ENCODE measurements at places on chromosomes 6 and 20.

DNA sequence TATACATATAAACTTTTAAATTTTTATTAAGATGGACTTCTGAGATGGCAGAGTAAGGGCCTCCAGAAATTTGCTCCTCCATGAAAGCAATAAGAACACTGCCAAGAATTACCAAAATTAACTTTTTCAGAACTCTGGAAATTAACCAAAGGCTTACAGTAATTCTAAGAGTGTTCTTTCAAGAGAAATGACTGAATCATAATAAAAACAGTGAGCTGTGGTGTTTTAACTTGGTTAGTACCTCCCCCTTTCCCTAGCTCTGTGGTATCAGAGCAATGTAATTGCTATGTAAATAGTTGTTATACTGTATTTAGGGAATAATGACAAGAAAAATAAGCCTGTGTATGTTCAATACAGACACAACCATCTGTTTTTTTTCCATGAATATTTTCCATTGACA lies 19.0 kb downstream of the HECA start:
- DNase-seq: no peak

- no peak for DNase-seq
Measured at GRCh38 chr6:108114841-108115597, 40.5 kb upstream of the OSTM1 start.

- no peak for DNase-seq
Measured at GRCh38 chr6:15893556-15894253, 230.9 kb upstream of the DTNBP1 start.

GRCh38 chr6:157235600-157236039 lies 87.7 kb downstream of the TMEM242 start:
- peak; percentile 74 for DNase-seq

DNA sequence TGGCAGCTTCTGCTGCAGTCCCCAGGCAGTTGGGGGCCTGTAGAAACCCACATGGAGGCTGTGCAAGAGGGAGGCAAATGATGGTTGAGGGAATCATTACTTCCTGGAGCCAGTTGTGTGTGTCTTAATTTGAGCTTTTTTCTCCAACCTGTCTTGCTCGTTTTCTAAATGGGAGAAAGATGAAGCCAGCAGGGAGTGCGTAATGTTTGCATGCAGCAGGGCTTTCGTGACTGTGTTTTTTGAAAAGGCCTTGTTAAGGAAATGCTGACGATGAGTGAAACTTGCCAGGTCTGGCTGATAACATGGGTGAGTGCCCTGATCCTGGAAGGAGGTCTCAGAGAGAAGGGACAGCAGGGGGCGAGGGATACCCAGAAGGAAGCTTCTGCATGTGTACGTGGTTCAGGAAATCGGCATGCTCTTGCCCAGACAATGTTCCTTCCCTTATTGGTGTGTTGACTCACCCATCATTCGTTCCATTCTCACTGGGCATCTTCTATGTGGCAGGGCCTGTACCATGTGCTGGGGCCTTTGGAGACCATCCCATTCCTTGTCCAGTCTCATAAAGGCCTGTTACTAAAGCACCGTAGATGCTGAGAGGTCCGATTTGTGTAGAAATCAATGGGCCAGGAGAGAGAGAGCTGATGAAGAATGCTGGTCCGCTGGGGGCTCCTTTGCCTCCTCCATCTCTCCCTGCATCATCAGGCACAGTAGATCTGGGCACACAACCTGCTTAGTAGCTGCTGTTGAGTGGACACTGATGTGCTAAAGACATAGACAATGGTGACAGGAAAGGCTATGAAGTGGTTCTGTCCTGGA lies 27.4 kb downstream of the GLP1R start:
- no peak for DNase-seq

- no peak for DNase-seq
Measured at GRCh38 chr20:31903627-31904386, 33.4 kb downstream of the TTLL9 start.

- DNase-seq: no peak
Measured at GRCh38 chr20:4217349-4217841, 202.0 kb upstream of the RNF24 start.

- no peak for DNase-seq
Measured at GRCh38 chr20:40639676-40640355, 49.2 kb downstream of the MAFB start.
